Memory B cell (primary cell): ENCODE measurements at places on chromosomes 2 and 18.

DNA sequence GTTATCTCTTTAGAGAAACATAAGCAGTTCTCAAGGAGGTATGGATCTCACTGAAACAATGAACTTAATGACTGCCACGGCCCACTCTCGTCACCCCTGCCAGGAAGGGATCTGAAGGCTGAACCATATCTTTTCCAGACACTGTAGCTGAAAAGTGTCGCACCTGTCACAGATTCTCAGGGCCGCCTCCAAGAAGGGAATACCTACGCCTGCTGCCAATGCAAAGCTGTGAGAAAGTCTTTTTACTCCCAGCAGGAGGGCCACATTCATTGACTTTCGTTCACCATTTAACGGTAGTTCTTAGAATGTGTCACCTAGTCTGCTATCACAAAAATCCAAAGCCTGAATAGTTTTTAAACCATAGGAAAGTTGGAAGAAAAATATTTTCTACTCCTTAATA, 66.7 kb upstream of the SH3BP4 start:
- peaks cover 5% of the 10 kb centered on the region for H3K27me3 ChIP-seq
- DNase-seq: no peak
- H3K36me3 ChIP-seq: peaks cover 1% of the 10 kb centered on the region
- no peaks in the 10 kb centered on the region for H3K4me1 ChIP-seq
- H3K4me3 ChIP-seq: no peak overlapping the region

DNA sequence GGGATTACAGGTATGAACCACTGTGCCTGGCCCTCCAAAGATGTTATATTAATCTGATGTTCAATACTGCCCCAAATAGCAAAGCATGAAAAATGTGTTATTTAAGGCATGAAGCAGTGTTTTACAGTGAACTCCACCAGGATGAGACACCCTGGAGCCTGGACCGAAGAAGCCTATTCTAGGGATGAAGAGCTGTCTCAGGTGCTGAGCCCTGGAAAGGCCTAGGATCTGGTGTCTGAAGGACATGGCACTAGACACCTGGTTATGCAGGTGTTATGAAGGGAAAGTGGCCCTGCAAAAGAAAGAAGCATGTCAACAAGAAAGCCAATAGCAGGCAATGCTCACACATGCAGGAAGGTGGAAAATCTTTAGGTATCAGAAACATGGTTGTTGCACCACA, 374.4 kb downstream of the CLIP4 start:
- no peak for DNase-seq
- H3K27me3 ChIP-seq: peaks cover 1% of the 10 kb centered on the region
- H3K4me1 ChIP-seq: no peaks in the 10 kb centered on the region

GRCh38 chr2:189113963-189114362, 65.6 kb downstream of the COL5A2 start:
- H3K4me1 ChIP-seq: no peaks in the 10 kb centered on the region
- H3K4me3 ChIP-seq: no peak overlapping the region
- no peak overlapping the region for H3K27ac ChIP-seq
- DNase-seq: no peak
- no peaks in the 10 kb centered on the region for H3K36me3 ChIP-seq

DNA sequence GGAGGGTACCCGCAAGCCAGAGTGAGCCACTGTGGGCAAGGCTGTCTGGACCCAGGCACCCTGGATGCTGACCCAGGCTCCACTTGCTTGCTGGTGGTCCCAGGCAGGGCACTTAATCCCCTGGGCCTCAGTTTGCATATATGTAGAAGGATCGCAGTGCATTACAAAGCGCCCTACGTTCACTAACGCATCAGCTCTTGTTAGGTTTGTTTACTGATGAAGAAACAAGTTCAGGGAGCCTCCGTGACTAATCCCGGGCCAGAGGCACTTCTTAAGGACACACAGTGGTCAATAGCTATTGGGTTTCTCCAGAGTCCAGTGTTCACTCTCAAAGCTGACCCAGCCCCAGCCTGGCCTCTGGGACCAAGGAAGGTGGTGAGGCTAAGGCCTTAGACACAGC, 70.2 kb downstream of the LBH start:
- H3K27ac ChIP-seq: no peak overlapping the region
- H3K4me1 ChIP-seq: peaks cover 21% of the 10 kb centered on the region
- no peak for DNase-seq
- H3K4me3 ChIP-seq: no peak overlapping the region
- no peaks in the 10 kb centered on the region for H3K27me3 ChIP-seq

- peaks cover 6% of the 10 kb centered on the region for H3K27me3 ChIP-seq
- no peak for DNase-seq
- H3K36me3 ChIP-seq: no peaks in the 10 kb centered on the region
- H3K4me3 ChIP-seq: no peak overlapping the region
- H3K4me1 ChIP-seq: no peaks in the 10 kb centered on the region
- H3K27ac ChIP-seq: no peak overlapping the region
Observed at GRCh38 chr2:175698061-175698460, 304.0 kb downstream of the LNPK start.

DNA sequence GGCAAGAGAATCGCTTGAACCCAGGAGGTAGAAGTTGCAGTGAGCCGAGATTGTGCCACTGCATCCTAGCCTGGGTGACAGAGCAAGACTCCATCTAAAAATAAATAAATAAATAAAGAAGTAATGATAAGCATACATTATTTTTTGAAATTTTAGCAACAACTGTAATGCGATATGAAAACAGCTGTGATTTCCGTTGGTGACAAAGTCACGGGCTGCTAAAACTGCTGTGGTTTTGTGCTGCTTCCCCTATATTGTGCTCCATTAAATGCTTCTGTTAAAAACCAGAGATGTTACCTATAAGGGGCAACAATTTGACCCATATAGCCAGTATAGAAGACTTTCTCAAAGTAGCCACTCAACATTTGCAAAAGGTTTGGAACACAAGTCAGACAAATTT, 8.3 kb downstream of the TRIM54 start:
- H3K36me3 ChIP-seq: no peaks in the 10 kb centered on the region
- H3K27me3 ChIP-seq: peaks cover 9% of the 10 kb centered on the region
- DNase-seq: no peak

DNA sequence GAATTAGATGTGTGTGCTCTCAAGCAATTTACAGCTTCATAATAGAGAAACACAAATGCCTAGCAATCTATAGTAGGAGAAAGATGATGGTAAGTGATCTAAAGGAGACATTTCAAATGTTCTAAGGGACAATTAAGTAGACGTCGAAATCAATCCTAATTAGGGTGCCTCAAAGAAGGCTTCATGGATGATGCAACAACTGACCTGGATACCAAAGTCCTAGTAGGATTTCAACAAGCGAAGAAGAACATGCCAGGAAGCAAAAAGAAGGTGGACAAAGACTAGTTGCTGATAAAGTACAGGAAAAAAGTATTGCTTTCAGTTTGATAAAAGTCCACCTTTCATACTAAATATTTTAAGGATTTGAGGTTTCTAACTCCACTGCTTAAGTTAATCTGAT, 12.5 kb downstream of the FIGN start:
- H3K4me1 ChIP-seq: no peaks in the 10 kb centered on the region
- H3K27ac ChIP-seq: no peak overlapping the region
- no peaks in the 10 kb centered on the region for H3K36me3 ChIP-seq
- H3K27me3 ChIP-seq: no peaks in the 10 kb centered on the region
- no peak for DNase-seq
- no peak overlapping the region for H3K4me3 ChIP-seq

GRCh38 chr2:239762106-239762505, 263.0 kb downstream of the NDUFA10 start:
- no peak overlapping the region for H3K4me3 ChIP-seq
- H3K4me1 ChIP-seq: no peaks in the 10 kb centered on the region
- no peak for DNase-seq
- H3K36me3 ChIP-seq: no peaks in the 10 kb centered on the region
- H3K27me3 ChIP-seq: peaks cover 6% of the 10 kb centered on the region

DNA sequence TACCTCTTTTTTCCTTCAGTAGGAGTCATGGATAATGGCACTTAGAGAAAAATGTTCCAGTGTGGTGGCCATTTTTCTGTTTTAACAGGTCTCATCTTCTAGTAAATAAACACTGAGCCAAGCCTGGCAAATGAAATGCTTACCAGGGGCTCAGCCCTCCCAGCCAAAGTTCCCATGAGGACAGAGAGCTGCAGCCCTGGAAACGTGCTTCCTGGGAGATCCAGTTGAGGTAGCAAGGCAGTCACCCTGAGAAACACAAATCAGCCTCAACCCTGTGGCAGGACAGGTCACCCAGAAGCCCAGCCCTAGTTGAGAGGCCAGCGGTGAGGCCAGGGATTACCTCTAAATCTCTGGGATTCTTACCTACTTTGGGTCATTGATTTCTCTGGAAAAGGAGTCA, 140.1 kb downstream of the LNPK start:
- H3K36me3 ChIP-seq: no peaks in the 10 kb centered on the region
- H3K27ac ChIP-seq: no peak overlapping the region
- no peak for DNase-seq
- no peak overlapping the region for H3K4me3 ChIP-seq
- H3K27me3 ChIP-seq: peaks cover 7% of the 10 kb centered on the region
- no peaks in the 10 kb centered on the region for H3K4me1 ChIP-seq

DNA sequence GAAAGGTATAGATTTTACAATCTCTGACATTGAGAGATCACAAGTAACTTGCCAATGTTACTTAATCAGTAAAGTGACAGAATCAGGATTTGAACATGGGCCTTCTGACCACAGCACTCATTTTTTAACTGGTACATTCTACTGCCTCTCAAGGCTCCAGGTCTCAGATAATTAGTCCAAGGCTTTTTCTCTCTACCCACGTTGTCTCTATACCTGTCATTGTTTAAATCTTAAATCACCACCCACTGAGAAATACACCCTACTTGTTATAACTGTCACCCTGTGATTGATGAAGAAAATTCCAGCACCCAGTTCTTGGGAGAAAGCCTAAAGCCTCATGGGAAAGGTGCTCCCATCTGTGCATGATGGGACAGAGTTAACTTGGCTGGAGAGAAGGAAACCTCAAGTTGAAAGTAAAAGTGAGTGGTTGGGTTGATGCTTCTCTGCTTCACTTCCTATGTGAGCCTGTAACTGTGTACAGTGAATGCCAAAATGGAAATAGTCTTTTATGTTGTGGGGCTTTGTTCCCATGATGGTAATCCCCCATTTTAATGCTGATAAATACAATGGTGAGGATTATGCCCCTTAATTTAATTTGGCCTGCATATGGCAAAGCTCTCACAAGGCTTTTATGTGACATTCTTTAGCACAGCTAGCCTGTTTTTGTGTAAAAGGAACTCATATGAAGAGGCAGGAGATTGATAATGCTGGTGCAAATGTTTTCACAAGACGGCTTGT, 190.1 kb upstream of the SP5 start:
- no peaks in the 10 kb centered on the region for H3K36me3 ChIP-seq
- H3K27me3 ChIP-seq: peaks cover 3% of the 10 kb centered on the region
- no peaks in the 10 kb centered on the region for H3K4me1 ChIP-seq
- H3K4me3 ChIP-seq: no peak overlapping the region
- no peak for DNase-seq
- no peak overlapping the region for H3K27ac ChIP-seq

- no peaks in the 10 kb centered on the region for H3K27me3 ChIP-seq
- H3K36me3 ChIP-seq: no peaks in the 10 kb centered on the region
- DNase-seq: no peak
- no peak overlapping the region for H3K4me3 ChIP-seq
- H3K27ac ChIP-seq: no peak overlapping the region
Observed at GRCh38 chr2:128807317-128807716, 488.6 kb upstream of the HS6ST1 start.

DNA sequence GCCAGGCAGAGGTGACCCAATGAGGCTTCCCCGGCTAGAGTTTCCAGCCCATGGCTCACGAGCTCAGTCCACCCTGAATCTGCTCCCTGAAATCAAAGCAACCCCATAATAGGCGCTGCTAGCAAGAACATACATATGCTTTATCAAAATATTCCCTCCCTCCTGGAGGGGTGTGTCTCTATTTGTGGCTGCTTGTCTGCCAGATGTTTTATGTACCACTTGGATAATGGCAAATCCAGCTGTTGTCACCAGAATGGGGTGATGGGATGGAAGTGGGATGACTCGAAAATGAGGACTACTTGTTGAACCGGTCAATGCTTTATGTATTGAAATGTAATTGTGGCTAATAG, 152.0 kb downstream of the GALNT14 start:
- peaks cover 2% of the 10 kb centered on the region for H3K36me3 ChIP-seq
- no peaks in the 10 kb centered on the region for H3K4me1 ChIP-seq
- no peak for DNase-seq
- H3K27me3 ChIP-seq: no peaks in the 10 kb centered on the region
- H3K27ac ChIP-seq: no peak overlapping the region
- H3K4me3 ChIP-seq: no peak overlapping the region

DNA sequence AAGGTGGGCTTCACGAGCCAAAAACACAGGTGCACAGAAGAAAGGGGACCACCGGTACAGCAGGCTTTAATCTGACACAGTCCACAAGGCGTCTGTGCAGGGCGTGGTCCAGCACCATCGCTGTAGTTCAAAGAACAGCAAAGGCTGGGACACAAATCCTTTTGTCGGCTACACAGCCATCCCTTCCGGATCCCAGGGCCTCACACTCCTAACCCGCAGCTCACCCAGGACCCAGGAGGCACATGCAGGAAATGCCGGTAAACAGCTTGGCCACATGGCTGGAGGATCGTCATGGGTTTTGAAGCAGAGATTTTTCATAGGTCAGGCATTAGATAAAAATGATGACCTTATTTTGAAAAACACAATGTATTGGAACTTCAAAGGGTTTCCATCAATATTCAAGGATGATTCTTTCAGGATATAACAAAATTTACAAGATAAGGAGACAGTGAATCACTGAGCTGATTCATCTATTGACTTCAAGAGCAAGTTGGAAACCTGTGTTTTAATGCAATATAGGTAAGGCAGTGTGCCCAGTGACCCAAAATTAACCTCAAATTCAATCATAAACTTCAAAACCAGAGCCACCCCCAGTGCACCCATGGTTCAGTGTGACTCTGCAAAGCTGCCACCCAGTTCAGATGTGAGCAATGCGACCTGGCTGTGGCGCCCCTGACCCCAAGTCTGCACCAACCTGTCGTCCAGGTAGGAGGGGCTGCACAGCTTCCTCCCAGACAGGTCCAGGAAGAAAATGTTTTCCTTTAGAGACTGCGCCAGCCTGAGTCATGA, 74.4 kb downstream of the TMEM18 start:
- H3K4me3 ChIP-seq: no peak overlapping the region
- H3K27ac ChIP-seq: no peak overlapping the region
- H3K36me3 ChIP-seq: no peaks in the 10 kb centered on the region
- DNase-seq: no peak

GRCh38 chr18:36885981-36886380, 57.1 kb downstream of the KIAA1328 start:
- no peak overlapping the region for H3K4me3 ChIP-seq
- peaks cover 18% of the 10 kb centered on the region for H3K36me3 ChIP-seq
- H3K27ac ChIP-seq: no peak overlapping the region
- peaks cover 5% of the 10 kb centered on the region for H3K4me1 ChIP-seq
- no peaks in the 10 kb centered on the region for H3K27me3 ChIP-seq
- DNase-seq: no peak
